Stimulated activated CD8-positive, alpha-beta memory T cell treated with anti-CD3 and anti-CD28 coated beads, Interleukin-15, amount 100 ng/mL, for 24 hours (primary cell): ENCODE measurements at places on chromosomes 2 and 18.

DNA sequence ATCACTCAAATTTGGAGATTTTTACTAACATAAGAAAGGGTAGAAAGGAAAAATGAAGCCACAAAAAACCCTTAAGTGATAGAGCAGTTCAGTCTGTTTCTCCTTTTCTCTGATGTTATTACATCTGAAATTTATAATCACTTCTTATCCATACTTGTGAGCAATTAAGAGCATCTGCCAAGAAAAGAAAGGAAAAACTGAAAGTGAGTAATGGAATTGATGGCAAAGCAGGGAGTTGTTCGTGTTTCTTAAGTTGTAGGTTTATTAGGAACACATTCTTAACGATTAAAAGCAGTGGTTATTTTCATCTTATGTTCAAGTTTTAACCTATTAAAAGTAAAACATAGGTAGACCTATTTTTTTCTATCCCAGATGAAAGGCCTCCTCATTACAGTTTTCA lies 277.7 kb downstream of the RND3 start:
- no peak for DNase-seq

GRCh38 chr2:156156580-156156979 lies 175.9 kb downstream of the NR4A2 start:
- DNase-seq = no peak

DNA sequence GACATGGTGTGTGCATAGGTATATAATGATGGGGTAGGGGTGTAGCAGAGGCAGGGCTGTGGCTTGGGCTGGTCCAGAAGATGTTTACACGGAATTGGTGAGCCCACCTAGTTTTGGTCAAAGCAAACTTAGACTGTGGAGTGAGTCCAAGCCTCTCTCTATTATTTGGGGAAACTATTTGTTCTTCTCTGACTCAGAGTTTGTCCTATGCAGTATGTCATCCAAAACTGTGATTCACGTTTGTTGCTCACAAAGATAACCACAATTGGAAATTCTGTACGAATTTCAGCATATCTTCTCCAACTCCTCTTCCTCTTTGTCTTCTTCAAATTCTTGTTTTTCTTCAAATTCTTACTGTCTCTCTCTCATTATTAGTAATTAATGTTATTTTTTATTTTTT lies 292.9 kb downstream of the XIRP2 start:
- no peak for DNase-seq

GRCh38 chr2:88016086-88016959 lies at the start of gene RNU2-63P:
Gene RNU2-63P, minus strand, starts transcription at chr2:88016547.
- DNase-seq = peak; percentile 61

- no peak for DNase-seq
Measured at GRCh38 chr2:174059884-174060244, 94.7 kb upstream of the SP3 start.

GRCh38 chr2:15825276-15825980 lies 114.9 kb upstream of the MYCN start:
- DNase-seq = no peak

- no peak for DNase-seq
Measured at GRCh38 chr2:43269074-43269572, 42.7 kb upstream of the ZFP36L2 start.

DNA sequence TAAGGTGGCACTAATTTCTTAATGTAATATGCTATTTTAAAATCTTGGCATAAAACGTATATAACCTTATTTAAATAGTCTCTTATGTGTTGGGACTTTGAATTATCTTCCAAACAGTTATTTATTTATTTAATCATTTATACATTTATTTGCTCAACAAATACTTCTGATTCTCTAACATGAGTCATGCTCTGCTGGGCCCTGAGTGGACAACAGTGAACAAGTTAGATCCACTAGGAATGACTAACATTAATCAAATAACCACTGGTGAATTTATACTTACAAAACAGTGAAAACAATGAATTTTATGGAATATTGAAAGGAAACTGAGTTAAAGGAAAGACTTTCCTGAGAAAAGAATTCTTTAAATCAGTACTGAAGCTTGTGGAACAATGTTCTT lies 1257.2 kb upstream of the CHAC2 start:
- no peak for DNase-seq

DNA sequence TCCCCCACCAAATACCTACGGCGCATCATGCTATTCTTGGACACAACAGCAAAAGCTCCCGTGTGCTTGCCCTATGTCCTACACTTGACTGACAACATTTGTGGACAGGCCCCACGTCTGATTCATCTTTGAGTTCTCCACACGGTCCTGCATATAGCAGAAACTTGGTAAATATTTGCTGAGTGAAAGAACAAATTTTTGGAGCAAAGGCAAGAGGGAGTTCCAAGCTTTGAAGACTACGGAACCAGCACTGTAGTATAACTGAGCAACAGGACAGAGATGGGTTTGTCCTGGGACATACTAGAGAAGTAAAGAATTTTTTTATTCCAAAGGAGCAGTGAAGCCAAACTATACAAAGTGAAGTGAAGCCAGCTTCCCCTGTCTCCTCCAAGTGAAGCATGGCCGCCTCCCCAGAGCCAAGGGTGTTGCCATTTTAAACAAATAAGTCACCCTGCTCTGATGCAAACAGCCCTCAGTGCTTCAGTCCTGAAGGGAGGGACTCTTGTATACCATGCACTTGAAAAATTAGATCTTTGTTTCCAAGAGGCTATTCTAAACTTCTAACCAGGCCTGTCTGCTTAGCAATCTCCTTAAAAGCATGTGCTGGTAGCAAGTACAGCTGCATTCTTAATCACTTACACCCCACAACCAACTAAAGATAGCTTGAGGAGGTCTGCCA lies 35.9 kb downstream of the SPRED2 start:
- DNase-seq = no peak

- no peak for DNase-seq
Measured at GRCh38 chr2:62586981-62587380, 81.0 kb upstream of the TMEM17 start.

- no peak for DNase-seq
Measured at GRCh38 chr2:231541645-231542044, 11.4 kb upstream of the NMUR1 start.

DNA sequence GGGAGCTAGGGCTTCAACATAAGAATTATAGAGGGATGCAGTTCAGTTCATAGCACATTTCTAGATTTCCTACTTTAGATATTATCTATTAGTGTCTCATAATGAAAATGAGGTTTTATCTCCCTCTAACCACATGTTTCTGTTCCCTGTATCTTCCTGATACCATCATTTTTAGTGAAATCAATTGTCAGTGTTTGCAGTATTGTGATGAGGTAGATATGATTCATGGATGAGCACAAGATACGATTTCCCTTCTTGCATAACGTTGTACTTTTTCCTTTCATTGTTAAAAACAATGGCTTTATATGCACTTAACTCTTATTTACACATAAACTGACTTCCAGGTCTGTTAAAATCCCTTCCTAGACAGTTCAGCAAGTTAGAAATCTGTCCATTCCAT lies 211.4 kb downstream of the ZBTB7C start:
- DNase-seq = no peak

DNA sequence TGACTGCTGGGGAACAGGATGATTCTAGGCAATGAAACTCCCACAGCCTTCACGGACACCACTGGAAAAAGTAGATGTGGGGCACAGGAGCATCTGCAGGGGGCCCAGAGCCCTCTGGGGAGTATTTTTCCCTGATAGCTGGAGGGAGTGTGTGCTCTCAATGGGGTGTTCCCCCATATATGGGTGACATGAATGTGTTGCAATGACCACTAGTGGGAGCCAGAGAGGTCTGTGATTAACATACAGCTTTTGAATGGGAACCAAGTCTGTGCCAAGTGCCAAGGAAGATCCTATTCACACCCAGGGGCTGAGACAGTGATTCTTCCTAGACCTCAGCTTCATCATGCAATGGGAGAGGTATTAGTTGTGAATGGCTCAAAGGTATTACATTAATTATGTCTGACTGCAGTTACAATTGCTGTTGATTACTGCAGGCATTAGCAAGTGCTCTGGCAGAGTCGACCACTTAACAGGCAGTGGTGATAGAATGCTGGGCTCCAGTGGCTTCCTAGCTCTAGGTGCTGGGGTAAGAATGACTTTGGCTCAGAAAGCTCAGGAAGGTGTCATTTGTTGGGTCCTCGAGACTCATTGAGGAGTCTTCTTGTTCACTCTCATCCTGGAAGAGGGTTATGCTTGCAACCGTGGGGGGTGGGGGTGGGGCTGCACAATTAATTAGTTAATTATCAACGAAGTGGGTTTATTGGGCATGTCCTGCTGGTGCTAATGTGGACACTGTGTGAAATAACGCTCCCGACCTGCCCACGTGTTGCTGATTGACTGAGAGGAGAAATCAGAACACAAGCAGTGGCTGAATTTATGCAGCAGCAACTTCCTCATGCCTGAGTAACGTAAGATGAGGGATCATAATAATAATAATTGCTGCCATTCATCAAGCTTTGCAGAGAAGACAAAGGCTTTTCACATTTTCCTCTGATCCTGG lies 194.1 kb downstream of the CLIP4 start:
- no peak for DNase-seq

DNA sequence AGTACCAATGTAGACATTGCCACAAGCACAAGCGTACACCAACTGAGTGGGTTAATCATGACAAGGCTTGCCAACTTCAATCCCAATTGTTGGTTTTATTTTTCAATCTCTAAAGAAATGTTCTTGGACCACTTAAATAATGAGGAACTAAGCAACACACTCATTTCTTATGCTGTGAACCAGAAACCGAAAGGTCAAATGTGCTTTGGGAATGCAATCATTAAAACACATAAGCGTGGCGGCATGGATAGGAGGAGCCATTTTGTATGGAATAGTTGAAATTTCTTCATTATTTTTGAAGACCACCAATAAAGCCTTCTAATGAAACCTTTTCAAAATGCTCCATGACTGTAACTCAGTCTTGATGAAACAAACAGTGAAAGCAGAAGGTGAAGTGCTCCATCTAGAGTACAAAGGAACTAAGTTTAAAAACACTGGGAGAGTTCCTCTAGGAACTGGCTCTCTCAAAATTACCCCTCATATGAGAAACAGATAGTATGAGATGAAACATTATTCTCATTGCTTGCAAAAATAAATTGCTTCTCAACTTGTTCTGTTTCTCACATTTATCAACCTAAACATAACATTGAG lies 113.2 kb upstream of the CHST9 start:
- DNase-seq = no peak

DNA sequence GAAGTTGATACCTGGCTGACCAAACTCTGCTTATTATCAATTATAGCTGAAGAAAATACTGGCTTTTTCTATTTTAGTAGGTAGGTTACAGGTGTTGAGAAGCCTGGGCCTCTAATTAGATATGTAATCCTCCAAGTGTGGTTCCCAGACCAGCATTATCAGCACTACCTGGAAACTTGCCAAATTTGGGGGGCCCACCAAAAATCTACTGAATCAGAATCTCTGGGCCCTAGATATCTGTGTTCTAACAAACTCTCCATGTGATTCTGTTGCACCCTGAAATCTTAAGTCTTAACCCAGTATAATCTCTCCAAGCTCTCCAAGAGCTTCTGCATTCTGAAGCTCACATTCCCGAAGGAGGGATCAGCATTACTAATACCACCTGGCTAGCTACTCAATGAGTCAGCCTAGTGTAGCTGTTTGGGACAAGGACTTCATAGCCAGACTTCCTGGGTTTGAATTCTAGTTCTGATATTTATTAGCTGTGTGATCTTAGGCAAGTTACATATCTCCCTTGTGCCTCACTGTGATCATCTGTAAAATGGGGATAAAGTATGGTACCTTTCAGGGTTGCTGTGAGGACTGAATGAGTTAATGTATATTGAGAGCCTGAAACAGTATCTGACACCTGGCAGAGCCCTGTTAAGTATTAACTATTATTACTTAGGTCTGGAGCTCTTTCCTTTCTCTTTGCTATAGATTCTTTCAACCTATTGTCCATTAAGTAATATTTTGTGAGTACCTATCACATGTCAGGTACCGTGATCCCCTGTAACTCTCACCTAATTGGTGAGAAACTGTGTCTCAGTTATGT lies 94.1 kb upstream of the CD302 start:
- no peak for DNase-seq

- no peak for DNase-seq
Measured at GRCh38 chr18:70659036-70659925, 370.4 kb downstream of the SOCS6 start.

- DNase-seq = no peak
Measured at GRCh38 chr2:58950795-58951462, 709.8 kb upstream of the FANCL start.

- DNase-seq = no peak
Measured at GRCh38 chr2:72757177-72757775, 68.6 kb downstream of the EXOC6B start.

DNA sequence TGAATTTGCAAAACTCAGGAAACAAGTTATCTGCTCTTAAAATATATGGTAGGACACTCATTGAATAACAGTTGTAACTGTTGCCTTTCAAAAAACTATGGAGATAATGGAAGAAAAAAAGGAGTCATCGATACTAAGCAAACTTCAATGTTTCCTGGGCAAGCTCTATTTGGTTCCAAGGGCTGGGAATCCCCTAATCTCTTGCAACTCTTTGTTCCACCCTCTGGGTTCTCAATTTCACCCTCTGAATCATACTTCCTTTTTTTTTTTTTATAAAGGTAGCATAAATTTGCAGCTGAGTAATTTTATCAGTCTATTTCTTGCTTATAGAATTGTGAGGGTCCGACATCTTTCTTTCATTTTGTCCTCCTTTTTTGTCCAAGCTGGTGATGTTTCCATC lies 36.7 kb downstream of the SLC9A4 start:
- DNase-seq = no peak
